ENCODE measurements at places on chromosomes 5 and 9. TPM values are rescaled to one million over a fixed set of nuclear protein-coding genes. Genes with fewer than 3 reads are reported as not detected.
A peak's percentile ranks its signal among the peaks of the same experiment; 100 is the strongest.

GRCh38 chr9:99823681-99824377 lies 2.1 kb downstream of the NR4A3 start:
- peak; percentile 85 for DNase-seq

- no peak for DNase-seq
Observed at GRCh38 chr9:73172901-73173215, 21.2 kb downstream of the ANXA1 start.

- DNase-seq: no peak
Observed at GRCh38 chr5:167793700-167794099, 497.7 kb upstream of the WWC1 start.

DNA sequence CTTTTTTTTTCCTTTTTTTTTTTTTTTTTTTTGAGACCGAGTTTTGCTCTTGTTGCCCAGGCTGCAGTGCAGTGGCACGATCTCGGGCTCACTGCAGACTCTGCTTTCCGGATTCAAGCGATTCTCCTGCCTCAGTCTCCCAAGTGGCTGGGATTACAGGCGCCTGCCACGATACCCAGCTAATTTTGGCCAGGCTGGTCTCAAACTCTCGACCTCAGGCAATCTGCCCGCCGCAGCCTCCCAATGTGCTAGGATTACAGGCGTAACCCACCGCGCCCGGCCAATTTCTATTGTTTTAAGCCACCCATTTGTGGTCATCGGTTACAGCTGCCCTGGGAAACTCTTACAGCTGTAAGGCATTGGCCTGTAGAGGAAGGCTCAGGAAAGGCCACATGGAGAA lies 617.7 kb downstream of the GABRG2 start:
- DNase-seq: no peak

The LRRC26 gene
- not detected for total RNA-seq
